ENCODE measurements at places on chromosomes 6 and 20. TPM values are rescaled to one million over a fixed set of nuclear protein-coding genes. Genes with fewer than 3 reads are reported as not detected.

The ZNF391 gene
- total RNA-seq: 8.6 TPM

The OPN5 gene
- total RNA-seq: not detected

The OR5V1 gene
- not detected for total RNA-seq

The RIPPLY2 gene
- 0.88 TPM for total RNA-seq

- DNase-seq: no peak
Observed at GRCh38 chr6:169890901-169891300, 139.5 kb downstream of the ERMARD start.

- DNase-seq: no peak
Observed at GRCh38 chr6:138188278-138188941, 26.7 kb downstream of the ARFGEF3 start.

DNA sequence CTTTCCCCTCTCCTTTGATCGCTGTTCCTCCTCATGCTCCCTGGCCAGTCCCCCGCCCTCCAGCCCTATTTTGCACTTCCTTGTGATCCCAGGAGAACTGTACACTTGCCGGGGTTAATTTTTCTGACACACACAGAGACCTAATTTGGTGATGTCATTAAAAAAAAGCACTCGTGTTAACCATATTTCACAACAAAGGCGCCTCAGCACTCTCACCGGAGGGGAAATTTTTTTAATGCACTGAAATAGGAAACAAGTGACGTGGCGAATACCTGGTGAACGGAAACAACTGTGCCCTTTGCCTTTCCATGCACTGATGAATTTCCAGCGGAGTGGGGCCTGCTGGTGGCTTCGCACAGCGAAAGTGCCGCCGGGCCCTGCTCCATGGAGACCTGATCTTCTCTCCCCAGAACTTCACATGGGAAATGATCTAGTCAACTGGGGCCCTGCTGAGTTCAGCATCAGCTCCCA lies 53.9 kb upstream of the TAGAP start:
- peak; percentile 31 for DNase-seq

DNA sequence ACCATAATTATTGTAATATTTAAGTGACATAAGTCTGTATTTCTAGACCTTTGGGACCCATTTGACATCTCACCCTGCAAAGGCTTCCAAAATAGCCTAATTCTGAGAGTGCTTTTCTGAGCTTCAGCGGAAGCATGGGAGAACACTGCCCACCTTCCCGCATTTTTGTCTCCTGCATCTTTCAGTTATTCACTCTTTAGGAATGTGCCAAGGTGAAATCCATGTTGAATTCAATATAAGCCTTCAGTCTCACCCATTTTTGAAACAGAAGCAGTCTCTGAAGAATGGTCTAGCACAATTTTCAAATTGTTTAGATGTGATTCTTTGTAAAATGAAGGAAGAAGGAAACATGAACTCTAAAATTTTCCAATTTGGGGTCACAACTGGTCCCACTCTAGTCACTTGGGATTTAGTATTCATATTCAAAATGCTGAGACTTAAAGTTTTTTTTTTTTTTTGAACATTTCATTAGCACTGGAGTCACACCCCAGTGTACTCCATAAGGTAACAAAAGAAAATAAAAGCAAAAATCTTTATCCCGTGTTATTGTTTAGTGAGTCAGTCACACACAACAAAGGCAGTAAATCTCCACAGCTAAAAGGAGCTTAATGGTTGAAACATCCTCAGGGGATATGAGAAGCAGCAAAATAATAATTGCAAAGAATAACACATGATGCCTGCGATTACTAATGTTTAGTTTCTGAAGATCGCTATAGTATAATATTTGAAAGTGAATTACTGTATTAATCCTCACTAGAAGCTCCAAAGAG lies 479.9 kb upstream of the BTBD3 start:
- no peak for DNase-seq

- no peak for DNase-seq
Observed at GRCh38 chr6:74343804-74344203, 647.8 kb downstream of the CD109 start.

DNA sequence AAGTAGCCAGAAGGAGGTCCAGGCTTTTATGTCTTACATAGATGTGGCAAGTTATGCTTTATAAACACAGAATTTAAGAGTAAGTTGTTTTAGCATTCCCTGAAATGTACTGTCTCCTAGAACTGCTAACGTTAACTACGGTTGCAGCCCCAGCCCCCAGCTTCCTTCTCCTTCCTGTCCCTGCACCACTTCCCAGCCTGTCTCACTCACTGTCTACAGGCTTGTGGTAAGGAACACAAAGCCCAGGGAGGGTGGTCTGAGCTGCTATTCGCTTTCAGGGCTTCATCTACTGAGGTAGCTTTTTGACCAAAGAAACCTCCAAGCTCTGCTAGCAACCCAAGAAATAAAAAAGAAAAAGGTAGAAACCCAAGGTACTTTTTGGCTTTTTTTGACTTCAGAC lies 35.9 kb downstream of the PCSK2 start:
- DNase-seq: no peak

- peak; percentile 86 for DNase-seq
Observed at GRCh38 chr6:68343901-68344300, 291.2 kb upstream of the ADGRB3 start.

- no peak for DNase-seq
Observed at GRCh38 chr20:64238851-64239387, 16.6 kb upstream of the PCMTD2 start.
